ENCODE measurements at places on chromosomes 7 and 10.

DNA sequence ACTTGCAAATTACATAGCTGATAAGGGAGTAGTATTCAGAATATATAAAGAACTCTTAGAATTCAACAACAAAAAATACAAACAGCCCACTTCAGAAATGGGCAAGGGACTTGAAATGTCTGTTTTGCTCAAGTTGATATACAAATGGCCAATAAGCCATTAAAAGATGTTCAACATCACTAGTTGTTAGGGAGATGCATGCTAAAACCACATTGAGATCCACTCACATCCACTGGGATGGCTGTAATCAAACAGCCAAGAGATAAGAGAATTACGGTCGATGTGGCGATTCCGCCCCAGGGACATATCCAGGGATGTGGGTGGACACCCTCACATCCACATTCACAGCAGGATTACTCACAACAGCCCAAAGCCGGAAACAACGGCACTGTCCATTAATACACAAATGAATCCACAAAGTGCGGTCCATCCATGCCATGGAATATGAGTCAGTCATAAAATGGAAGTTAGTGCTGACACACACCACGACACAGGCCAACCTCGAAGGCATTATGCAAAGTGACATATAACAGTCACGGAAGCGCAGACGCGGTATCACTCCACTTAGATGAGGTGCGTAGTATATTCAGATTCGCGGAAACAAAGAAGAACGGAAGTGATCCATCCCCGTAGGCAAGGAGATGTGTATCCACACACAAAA, 227.8 kb downstream of the DNAJB6 start:
- peak; percentile 27 for DNase-seq

GRCh38 chr7:44884621-44885393, 523 bp downstream of the PURB start:
- DNase-seq = peak; percentile 77

GRCh38 chr10:103064956-103065355, 128.1 kb downstream of the NT5C2 start:
- DNase-seq = no peak

- peak; percentile 18 for DNase-seq
Measured at GRCh38 chr7:133484086-133484485, 231.2 kb downstream of the EXOC4 start.

DNA sequence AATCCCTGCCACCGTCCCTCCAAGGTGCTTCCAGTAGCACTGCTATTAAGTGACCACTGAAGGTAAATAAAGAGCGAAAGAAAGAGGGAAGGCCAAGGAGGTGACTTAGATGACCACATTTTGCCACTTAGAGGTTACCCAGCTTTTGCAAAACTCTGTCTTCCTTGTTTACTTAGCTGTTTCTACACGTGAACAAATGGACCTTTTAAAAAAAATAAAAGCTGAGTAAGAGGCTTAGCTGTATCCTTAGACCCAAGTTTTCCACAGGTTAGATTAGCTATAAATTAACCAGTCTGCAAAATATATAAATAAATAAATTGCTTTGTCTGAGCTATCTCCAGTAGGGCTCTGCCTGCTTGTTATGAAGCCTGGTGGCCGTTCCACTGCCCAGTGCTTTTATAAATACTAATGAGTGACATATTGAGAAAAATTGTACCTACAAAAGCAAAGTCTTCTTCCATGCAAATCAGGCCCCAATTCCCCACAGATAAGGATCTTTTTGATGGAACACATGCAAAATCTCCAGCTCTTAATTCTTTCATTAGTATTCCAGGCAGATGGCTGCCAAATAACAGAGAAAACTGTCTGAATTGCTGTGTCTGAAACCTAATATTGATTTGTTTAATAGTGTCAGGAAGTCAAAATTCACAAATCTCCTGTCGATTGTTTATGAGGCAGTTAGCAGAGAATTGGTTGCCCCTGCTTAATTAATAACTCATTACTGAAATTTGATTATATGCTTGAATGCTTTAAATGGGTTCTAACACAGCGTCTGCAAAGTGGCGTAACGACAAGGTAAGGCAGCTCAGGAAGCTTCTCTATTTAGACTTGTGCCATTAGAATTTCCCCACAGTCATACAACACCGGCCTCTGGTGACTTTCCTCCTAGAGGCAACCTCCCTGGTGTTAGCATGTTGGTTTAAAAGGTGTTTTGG, 176.7 kb downstream of the EMX2 start:
- no peak for DNase-seq

DNA sequence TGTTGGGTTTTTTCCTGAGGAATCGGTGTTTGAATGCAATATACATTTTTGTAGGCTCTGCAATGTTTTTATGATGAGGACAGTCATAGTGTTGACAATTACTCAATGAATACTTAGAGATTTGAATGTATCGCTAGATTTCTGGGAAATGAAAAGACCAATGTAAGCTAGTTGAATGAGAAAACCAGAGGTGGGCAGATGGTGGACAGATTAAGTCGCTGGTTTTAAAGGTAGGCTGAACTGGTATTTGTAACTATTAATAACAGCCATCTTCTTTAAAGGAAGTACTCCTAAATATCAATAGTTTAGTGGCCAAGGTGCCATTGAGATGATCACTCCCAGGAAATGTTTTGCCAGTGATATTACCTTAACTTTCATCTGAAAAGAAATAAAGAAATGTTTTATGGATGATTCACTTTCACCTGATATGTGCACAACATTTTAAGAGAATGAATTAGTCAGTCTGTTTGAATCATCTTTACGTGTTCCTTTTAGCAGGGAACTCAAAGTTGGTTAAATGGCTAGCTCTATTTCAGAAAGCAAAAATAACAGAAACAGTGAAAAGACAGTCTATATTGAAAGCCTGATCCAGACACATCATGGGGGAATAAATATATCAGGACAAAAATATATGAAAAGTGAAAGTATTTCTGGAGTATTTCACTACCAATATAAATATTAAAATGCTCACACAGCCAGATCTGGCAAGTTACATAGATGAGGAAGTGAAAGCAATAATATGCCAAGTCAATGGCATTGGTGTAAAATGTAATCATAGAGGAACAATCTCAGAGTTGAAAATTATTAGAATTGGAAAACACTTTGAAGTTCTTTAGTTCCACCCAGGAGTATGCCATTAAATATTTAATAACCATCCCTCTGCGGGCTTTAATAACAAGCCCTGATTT, 20.7 kb downstream of the MET start:
- peak; percentile 86 for DNase-seq

GRCh38 chr7:2737771-2738540, 50.0 kb downstream of the AMZ1 start:
- DNase-seq = no peak

GRCh38 chr10:62710182-62710581, 94.3 kb upstream of the ADO start:
- DNase-seq = no peak

GRCh38 chr7:142960955-142961512, 1.1 kb downstream of the KEL start:
- no peak for DNase-seq

DNA sequence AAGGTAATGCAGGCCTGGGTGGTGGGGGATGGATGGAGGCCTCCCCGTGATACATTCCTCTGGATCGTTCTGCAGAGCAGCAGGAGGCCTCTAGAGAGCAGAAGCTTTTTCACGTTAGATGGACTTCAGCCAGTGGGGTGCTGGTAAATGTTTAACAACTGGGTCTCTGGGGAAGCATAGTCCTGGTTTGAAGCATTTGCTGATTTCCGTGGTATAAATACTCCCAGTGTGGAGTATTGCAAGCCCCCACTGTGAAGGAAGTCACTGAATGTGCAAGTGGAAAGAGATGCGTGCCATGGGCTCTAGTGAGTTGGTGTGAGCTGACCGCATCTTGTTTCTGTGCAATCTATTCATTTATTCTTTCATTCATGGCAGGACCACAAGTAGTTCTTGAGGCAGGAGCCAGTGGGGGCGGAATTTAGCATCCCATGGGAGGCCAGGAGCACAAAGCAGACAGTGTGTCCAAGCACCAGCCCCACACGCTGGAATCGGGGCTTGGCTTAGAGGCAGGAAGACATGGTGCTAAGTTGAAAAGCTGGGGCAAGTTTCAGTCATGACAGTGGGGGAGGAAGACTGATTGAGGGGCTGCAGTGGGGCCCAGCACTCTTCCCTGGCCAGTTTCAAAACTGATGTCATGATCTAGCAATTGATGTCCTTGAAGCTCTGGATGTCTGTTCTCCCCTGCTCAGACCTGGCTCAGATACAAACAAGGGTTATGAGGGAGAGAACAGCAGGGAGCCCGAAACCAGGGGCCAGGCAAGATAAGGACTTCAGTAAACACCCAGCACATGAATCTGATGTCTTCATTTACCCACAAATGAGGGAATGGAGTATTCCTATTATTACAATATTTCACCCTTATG, 280.9 kb upstream of the LYZL1 start:
- no peak for DNase-seq

- peak; percentile 26 for DNase-seq
Measured at GRCh38 chr7:10412422-10413019, 561.2 kb upstream of the PHF14 start.

GRCh38 chr10:24622781-24623301, 100.8 kb downstream of the ARHGAP21 start:
- DNase-seq = no peak

DNA sequence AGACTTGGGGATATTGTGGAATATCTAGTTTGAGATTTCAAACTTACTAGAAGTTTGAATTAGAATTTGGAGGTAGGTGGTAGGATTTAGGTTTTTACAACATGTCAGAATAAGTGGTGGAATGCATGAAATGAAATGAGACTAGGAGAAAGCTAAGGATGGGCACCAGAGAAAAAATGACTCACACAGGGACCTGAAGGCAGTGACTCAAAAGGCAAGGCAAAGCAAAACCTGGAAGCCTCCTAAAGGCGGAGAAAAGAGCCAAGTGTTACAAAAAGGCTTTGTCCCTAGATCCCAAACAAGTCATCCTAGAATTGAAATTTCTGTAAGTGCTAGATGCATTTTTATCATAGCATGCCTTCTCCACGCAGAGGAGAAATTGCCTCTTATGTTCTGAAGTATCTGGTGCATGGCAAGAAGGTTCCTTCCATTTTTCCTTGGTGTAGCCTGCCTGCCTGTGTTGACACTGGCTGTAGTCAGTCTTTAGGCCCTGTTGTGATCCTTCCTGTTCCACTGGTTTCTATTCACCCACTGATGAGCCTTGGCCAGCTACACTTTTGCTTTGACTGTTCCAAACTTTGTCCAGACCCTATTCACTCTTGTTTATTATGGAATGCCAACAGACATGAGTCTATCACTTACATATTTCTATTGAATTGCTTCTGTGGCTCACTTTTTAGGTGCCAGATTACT, 109.3 kb downstream of the ETV1 start:
- peak; percentile 91 for DNase-seq

DNA sequence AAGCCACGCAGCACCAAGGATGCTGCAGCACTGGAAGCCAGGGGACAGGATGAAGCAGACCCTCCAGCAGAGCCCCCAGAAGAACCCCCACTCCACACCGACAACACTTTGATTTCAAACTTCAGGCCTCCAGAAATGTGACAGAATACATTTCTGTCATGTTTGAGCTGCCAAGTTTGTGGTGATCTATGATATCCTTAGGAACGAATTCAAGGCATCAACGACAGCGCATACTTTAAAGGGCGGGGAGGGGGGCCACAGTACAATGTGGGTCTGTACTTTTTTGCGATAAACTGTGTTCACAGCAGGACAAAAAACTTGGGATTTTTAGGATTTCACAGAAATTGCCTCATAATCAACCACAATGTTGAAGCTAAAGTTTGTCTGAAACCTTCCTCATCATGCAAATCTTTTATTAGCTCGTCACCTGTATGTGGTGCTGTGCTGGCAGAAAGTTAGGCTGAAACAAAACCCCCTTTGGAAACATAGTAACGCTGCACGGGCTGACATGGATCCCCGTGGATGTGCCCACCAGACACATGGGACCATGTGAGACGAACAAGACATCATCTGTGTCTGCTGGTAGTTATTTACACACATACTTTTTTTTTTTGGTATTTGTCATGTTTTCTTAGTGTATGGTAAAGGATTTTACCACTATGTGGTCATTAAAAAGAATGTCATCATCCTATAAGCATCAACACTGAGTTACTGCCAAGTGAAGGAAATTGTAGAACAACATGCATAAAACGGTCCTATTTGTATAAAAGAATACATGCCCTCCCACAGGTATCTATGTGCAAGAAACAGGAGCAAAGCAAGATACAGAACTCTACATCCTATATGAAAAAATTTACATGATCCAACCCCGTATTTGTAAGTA, 113.3 kb upstream of the AFAP1L2 start:
- no peak for DNase-seq

DNA sequence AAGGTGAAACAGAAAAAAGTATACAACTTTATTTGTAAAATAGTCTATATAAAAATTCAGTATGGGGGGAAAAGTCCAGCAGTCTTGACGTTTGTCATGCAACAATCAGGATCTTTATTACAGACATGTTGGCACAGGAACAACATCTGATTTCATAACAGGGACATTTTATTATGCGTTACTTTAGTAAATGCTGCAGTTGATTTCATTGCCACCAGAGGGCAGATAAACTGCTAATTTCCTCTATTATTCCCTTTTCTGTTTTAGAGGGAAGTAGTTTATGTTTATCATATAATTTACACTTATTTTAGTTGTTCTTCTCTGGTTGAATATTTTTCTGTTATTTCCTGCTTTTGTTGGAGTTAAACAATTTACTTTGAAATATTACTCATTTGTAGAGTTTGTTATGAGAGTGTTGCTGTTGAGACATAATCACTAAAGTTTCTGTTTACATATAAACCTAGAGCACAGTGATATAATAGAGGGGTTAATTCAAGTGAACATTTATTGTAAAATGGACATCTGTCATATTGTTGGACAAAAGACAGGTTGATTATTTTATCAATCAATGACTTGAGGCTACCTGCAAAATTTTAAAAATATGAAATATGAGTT, 3.3 kb downstream of the PLXDC2 start:
- DNase-seq = peak; percentile 42

DNA sequence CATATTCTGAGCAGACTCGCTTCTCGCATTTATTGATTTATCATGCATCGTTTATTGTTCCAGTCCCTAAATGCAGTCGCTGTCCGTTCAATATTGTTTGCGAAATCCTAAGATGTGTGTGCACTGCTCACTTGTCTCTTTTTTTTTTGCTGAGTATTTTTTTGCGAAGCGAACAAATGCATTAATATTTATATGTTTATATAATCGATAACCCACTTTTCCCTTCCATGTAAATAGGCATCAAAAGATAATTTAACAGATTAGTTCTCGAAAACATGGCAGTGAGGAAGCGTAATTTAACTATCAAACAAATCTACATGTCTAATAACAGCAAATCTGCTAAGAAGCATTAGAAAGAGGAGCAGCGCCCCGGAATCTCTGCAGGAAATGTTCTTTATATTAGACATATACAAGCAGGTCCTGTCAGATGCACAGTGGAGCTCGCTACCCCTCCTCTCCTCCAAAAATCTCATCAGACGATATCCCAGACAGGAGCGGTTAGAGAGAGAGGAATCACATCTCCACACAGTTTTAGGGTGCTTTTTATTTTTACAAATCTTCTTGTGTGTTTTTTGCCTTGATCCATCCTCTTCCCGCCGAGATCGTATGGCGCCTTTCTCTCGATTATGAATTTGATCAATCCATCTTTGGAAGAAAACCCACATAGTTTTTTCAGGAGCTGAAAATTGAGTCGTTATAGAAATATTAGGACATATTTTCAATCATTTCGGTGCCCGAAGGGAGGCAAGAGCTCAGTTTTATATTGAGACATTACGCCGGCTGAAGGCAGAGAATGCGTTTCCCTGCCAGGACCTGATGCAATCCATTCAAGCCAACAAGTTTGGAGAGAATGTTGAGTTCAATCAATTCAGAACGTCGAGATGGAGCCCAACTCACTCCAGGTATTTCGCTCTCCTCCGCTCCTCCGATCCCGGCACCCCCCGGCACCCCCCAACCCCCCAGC, at the start of gene ARID5B:
TSS of gene ARID5B (plus strand) at position 871 of the 964 bp plus-strand sequence. CDS start at position 882, 11 bp downstream.
- peak; percentile 85 for DNase-seq

GRCh38 chr10:50508315-50509051, 115.3 kb downstream of the SGMS1 start:
- no peak for DNase-seq

Measured in ELR (cell line).